ENCODE measurements at places on chromosomes 2 and 18.

- DNase-seq = no peak
Measured at GRCh38 chr2:226877491-226877890, 41.6 kb downstream of the RHBDD1 start.

DNA sequence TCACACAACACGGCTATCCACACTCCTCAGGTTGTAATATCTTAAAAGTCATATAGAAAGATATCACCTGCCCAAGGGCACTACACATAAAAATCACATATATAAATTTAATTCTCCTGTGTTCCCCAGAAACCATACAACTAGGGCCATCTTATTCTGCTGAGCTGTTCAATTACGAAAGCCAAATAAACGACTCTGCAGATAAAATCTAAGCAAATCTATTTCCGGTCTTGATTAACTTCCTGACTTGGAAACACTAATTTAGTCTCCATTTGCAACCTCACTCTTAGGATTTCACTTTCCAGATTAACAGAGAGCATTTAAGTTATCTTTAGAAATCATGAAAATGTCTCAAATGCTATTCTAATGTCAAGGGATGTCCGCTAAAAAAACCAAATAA lies 23.9 kb upstream of the STK17B start:
- no peak for DNase-seq

DNA sequence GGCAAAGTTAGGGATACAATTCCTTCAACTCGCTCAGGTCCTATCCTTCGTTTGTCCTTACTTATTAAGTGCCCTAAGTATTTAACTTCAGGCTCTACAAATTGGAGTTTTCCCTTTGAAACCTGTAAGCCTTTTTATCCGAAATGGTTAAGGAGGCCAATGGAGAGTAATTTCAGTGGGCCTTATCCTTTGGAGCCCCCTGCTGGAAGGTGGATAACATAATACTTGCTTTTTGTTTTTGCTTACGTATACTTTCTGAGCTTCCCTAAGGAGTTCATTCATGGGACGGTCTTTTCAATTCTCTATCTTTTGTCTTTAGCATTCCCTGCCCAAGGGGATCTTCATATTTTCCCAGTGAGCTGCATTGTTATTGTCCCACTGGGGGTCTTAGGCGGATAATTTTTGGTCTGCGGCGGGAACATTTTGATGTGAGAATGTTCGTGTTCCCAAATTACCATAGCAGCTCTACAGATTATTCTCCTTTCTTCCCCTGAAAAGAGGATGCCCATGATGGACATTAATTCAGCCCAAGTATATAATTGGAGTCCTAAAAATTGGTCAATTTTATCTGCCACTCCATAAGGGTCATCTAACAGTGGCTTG lies 34.4 kb upstream of the TRAPPC8 start:
- DNase-seq = peak; percentile 44

DNA sequence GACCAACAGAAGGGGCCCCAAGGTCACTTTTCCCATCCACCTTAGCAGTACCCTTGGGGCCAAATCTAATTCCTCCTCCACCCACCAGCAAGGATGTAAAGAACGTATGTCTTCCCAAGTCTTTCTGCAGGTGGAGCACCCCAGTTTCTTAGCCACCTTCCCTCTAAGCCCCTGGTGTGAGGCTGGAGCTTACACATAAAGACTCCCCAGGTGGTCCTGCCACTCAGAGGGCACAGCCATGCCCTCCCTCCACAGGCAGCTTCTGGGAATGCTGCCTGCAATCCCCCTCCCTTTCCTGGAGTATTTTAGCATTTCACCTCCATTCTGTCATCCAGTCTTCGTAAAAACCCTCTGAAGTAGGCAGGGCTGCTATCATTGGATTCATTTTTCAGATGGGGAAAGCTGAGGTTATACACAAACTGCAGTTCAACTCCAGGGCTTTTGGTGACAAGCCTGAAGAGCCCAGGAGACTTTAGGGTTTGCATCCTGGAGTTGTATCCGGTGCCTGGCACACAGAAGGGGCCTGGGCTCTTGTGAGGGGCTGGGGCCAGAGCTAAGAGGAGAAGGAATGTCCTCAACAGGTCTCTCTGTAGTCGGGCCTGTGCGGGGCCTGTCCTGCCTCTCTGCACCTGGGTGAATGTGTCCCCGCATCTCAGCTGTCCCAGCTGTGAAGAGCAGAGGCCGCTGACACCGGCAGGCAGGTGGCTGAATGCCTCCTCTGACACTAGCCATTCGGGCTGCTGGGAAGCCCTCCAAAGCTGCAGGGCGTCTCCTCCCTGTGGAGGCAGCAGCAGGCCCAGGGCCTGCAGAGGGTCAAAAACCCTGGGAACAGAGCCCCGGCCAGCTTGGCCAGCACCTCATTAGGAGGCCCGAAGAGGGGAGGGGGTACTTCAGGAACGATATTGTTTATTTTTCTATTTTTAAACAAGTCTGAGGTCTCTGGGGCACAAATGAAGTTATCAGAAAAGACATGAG lies 27.6 kb downstream of the CIB4 start:
- no peak for DNase-seq

- no peak for DNase-seq
Measured at GRCh38 chr2:135701442-135701841, 40.2 kb upstream of the UBXN4 start.

- DNase-seq = no peak
Measured at GRCh38 chr2:55490554-55490953, 29.0 kb upstream of the CFAP36 start.

- peak; percentile 56 for DNase-seq
Measured at GRCh38 chr2:3242747-3243369, 134.8 kb downstream of the EIPR1 start.

DNA sequence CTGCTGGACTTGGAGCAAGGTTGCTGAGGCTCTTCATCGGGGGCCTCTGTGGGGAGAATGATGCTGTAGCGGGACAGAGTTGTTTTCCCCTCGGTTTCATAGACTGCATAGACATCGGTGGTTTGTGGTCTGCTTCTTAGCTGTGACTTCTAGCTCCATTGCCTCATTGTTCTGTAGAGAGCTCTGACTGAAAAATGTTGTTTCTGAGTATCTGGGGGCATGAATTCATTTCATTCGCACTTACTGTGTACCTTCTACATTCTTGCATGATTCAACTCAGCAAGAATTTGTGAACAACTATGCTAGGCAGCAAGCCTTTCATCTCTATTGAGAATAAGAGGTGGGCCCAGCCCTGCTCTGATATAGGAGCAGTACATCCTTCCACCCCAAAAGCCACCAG lies 406.8 kb downstream of the NBAS start:
- DNase-seq = no peak

DNA sequence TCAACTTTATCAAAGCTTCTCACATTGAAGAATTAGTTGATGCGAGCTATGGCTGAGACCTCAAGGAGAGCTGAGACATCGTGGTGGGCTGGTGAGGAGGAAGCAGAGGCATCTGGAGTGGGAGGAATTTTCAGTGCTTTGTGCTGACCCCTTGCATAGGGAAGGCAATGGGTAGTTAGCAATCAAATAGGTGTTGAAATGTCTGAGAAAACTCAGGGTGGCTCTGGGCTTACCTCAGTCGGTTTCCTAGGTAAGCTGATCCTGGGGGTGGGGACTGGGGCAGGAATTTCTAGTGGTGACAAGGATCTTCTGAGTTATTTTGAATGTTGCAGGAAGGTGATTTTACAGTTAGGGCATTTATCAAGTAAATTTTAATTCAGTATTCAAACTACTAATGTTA lies 20.7 kb upstream of the DPP10 start:
- no peak for DNase-seq

GRCh38 chr2:22907330-22907729 lies 477.6 kb upstream of the KLHL29 start:
- no peak for DNase-seq

GRCh38 chr2:28268386-28268785 lies 124.3 kb upstream of the FOSL2 start:
- no peak for DNase-seq

- DNase-seq = no peak
Measured at GRCh38 chr18:35861367-35862118, 110.9 kb upstream of the RMP24 start.

DNA sequence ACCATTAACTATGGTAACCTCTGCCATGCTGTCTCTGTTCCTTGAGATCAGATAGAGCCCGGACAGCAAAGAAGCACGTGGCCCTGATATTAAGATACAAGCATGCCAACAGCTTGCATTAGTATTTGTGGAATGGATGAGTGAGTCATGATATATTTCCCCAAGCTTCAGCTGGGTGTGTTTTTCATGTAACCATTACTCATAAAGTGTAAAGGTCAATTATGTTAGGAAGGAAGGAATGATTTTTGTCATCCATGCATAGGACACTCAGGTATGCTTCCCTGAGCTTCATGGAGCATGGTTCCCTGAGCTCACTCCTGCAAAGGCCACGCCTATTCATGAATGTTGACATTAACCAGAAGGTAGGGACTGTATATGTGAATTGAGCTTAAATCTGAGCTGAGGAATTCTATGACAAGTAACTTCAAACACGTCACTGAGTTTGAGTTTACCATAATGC lies 74.6 kb downstream of the ARL4C start:
- peak; percentile 74 for DNase-seq

DNA sequence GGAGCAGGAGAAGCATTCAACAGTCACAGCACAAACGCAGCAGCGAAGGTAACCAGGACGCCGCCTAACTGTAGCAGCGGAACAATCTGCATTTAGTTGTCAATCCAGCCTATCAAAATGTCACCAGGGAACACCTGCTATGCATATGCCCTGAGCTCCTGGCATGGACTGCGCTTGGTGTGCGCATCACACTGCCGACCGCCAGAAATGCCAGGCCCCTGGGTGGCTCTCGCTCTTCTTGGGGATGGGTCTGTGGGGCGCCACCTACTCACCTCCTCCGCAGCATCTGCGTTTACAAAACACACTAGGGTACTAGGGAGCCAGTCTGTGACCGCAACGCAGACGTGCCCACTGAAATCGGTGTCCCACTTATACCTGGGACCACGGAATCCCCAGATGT lies 31.7 kb downstream of the ZNF516 start:
- DNase-seq = no peak

- no peak for DNase-seq
Measured at GRCh38 chr2:72378753-72379348, 231.2 kb upstream of the CYP26B1 start.

GRCh38 chr2:2871480-2872308 lies 505.9 kb downstream of the EIPR1 start:
- DNase-seq = no peak

- no peak for DNase-seq
Measured at GRCh38 chr2:2740238-2740775, 409.2 kb upstream of the MYT1L start.

DNA sequence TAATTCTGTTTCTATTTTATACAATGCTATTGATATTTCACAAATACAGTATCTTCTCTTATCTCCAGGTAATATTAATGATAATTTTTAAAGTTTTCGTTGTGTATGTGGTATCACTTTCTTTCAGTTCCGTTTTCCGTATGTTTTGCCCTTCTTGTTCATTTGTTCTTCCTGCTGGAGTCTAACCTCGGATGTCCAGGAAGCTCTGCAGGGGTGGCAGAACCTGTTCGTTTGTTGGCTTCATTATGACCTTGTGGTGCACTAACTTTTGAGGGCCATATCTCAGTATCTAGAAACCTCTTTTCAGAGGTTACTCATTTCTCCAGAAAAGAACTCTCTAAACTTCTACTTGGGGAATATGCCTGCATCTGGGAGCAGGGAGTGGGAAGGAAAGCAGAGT lies 134.5 kb downstream of the NBAS start:
- no peak for DNase-seq

DNA sequence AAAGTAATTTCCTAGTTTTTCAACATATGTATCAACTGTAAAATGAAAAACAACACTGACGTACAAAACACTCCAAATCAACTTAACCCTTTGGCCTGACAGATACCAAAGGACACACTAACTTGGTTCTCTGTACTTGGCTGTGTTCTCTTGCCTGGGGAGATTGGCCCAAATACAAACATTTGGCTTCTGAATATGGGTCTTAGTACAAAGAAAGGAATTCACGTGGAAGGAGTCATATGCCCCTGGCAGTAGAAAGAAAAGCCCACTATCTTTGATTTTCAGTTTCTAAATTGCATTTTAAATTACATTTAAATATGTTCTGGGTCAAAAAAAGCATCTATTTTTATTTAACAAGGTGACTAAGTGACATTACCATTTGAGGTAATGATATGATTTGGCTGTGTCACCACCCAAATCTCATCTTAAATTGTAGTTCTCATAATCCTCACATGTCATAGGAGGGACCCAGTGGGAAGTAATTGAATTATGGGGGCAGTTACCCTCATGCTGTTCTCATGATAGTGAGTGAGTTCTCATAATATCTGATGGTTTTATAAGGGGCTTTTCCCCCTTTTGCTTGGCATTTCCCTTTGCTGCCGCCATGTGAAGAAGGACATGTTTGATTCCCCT lies 153.6 kb upstream of the CCDC195 start:
- DNase-seq = no peak

- no peak for DNase-seq
Measured at GRCh38 chr2:11781602-11782001, 35.2 kb downstream of the LPIN1 start.

DNA sequence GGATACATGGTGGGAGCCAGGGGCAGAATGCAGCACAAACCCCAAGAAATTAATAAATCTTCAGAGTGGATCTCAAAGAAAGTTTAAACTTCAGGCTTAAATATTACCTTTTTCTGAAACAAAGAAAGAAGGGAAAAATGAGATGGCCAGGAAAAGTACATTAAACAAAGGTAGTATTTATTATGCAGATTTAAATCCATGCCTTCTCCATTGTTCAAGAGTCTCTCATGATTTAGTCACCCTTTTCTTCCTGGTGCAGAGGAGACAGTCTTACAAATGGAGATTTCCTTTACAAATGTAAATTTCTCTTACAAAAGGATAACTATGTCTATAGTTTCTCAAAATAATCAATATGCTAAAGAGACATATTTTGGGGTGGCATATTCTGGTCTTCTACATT lies 33.4 kb upstream of the PPM1B start:
- DNase-seq = no peak

DNA sequence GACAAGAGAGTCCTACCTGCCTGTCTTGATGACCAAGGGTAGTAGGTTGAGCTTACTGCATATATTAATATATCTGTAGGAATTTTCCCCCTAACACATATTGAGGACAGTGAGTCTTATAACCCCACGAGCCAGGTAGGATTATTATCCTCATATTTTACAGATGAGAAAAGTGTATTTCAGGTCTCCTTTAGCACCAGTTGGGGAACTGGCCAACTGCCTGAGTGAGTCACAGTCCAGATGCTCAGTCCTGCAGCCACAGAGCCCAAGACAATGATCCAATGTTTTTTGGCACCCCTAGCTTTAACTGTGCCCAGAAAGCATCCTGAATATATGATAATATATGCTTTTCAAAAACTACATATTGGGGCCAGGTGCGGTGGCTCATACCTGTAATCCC lies 30.8 kb upstream of the GLS start:
- DNase-seq = no peak

- DNase-seq = no peak
Measured at GRCh38 chr2:173030561-173031490, 44.8 kb upstream of the MAP3K20 start.

- DNase-seq = no peak
Measured at GRCh38 chr2:4780679-4781078, 911.5 kb upstream of the SOX11 start.

GRCh38 chr2:53127061-53127650 lies 640.4 kb upstream of the CHAC2 start:
- DNase-seq = no peak

- no peak for DNase-seq
Measured at GRCh38 chr2:29475499-29475898, 360.3 kb downstream of the CLIP4 start.

GRCh38 chr2:10278763-10279471 lies 23.8 kb upstream of the HPCAL1 start:
- DNase-seq = no peak

GRCh38 chr2:84495539-84496146 lies 20.7 kb upstream of the DNAH6 start:
- peak; percentile 79 for DNase-seq

GRCh38 chr2:61340242-61340641 lies 130.6 kb downstream of the USP34 start:
- no peak for DNase-seq

Data from CD4-positive, alpha-beta T cell treated with Interleukin-15 for 4 hours (primary cell).